Stimulated activated CD4-positive, alpha-beta T cell treated with anti-CD3 and anti-CD28 coated beads, Interleukin-1b, Interleukin-23, amount 100 ng/mL, for 4 hours (primary cell): ENCODE measurements at places on chromosomes 7 and 10.

DNA sequence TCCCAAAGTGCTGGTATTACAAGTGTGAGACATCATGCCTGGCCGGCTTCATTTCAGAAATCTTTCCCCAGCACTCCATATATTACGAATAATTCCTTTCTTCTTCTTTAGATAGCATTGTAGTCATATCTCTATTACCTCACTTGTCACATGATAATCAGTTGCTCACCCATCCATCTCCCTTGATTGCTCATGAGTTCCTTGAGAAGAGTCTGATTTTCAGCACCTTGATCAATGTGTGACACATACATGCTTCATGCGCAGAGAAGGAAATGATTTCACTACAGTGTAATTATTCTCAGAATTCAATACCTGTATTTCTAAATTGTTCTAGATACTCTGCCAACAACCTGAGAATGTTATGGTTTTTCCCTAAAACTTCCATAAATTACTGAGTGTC, 26.7 kb upstream of the GGCT start:
- no peak for DNase-seq

DNA sequence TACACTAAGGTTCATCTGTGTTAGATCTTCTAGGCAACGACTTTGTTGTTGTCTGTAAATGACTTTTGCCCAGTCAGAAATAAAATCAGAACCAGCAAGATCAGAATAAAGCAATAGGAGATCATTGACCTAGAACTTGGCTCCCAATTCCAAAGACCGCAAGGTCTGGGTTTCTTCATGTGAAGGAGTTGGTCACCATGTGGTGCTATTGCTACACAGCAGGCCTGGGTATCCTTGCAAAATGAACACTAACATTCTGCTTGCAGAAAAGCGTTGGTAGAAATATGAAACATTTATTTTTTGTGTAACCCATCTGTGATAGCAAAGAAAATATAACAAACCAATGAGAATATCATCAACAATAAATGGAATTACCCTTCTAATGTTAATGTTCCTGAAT, 831.0 kb downstream of the NXPH1 start:
- no peak for DNase-seq

DNA sequence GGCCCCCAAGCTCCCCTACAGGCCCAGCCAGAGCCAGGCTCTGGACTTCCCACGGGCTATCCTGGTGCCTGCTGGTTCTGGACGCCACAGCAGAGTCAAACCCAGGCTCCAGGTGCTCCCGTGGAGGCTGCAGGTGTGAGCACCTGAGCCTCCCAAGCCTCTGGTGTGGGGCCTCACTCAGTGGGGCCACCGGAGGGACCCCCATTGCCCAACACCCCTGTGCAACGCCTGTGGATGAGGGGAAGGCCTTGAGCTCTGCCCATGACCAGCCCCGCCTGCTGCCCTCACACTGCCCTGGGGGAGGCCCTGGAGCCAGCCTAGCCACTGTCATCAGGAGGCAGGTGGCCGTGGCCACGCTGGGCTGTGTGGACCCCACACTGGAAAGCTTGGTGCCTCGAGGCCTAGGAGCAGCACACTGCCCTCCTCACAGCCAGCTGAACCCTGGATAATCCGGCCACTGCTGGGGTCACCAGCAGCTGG, 229.3 kb downstream of the MAD1L1 start:
- DNase-seq = no peak

GRCh38 chr7:322111-322671, 32.2 kb downstream of the FOXL3 start:
- DNase-seq = peak; percentile 91

GRCh38 chr10:50625649-50626132, 1.9 kb upstream of the SGMS1 start:
- no peak for DNase-seq

DNA sequence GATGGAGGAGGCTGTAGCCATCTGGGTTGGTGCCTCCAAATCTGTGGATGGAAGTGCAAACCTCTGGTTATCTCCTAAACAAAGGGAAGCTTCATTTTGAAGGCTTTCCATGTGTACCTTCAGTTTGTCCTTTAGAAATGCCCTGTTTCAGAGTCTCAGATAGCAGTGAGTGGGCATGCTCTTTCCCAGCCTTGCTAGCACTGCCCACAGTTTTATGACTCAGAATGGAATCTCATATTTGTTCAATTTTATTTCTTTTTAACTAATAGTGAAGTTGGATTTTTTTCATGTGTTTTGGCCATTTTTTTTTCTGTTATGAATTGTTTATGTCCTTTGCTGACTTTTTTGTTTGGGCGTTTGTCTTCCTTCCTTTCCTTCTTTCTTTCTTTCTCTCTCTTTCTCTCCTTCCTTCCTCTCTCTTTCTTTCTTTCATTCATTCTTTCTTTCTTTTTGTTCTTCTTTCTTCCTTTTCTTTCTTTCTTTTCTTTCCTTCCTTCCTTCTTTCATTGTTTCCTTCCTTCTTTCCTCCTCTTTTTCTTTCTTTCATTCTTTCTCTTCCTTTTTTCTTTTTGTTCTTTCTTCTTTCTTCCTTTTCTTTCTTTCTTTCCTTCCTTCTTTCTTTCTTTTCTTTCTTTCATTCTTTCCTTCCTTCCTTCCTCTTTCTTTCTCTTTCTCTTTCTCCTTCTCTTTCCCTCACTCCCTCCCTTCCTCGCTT, 25.6 kb downstream of the PRF1 start:
- no peak for DNase-seq

DNA sequence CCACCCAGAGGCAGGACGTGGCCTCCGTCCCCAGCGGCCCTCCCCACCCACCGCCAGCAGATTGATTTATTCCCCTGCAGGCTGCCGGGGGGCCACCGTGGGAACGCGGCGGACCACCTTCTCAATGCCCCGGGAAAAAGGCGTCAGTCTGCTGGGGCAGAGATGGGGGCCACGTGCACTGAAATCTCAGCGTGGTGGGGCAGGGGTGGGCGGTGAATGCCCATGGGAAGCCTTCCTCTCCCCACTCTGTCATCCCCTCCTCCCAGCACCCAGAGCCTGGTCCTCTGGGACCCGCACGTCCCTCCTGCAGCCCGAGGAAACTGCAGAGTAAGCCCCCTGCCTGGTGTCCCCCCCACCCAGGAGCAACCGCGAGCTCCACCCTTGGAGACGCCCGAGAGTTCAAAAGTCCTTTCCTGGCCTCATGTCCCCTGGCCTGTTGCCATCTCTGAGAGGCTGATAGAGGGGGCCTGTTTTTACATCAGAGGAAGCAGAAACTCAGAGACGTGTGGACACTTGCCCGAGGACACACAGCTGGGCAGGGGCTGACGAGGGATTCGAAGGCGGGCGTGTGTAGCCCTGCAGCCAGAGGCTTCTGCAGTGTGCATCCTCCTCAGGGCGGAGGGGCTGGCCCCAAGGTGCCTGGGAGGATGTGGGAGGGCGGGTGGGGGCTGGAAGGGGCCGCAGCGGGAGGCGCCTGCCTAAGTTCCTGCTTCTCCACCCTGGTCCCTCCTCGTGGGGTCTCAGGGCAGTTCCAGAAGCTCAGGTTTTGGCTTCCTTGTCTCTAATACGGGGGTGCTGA, 21.8 kb downstream of the UNCX start:
- DNase-seq = no peak

GRCh38 chr10:119849944-119850343, 22.7 kb downstream of the MCMBP start:
- DNase-seq = no peak

DNA sequence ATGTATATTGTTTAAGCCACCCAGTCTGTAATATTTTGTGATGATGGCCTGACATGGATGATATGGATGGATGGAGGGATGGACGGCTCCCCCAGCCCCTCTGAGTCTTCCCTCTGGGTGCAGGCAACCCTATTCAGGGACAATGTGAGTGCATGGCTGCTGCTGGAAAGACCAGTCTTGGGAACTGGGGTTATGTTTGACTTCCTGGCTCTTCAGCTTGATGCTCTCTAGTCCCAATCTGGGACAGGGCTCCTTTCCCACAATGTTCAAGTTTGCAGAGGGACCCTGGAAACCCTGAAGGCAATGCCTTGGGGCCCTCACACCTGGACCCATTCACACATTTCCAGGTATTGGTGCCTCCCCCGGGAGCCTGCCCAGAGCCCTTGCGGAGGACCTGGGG, 52.3 kb upstream of the RET start:
- DNase-seq = no peak

DNA sequence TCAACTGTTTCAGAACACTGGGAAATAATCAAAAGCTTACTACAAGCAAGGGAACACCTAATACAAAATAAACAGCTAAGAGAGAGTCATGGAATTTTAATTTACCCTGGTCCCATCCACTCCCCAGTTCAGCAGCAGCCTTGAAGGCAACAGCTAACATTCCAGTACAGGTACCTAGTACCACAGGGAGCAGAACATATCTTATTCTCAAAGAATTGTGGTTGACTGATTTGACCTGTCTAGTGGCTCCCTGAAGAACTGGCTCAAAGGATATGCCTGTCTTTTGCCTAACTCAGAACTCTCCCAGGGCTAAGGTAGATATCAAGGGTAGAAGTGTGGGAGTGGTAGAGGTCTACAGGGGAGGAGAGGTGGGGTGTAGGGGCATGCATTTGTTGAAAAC, 32.3 kb downstream of the SMURF1 start:
- DNase-seq = no peak

GRCh38 chr10:78851647-78852046, 217.1 kb upstream of the ZMIZ1 start:
- no peak for DNase-seq

GRCh38 chr10:42544945-42545344, 93.4 kb downstream of the ZNF33B start:
- DNase-seq = no peak

DNA sequence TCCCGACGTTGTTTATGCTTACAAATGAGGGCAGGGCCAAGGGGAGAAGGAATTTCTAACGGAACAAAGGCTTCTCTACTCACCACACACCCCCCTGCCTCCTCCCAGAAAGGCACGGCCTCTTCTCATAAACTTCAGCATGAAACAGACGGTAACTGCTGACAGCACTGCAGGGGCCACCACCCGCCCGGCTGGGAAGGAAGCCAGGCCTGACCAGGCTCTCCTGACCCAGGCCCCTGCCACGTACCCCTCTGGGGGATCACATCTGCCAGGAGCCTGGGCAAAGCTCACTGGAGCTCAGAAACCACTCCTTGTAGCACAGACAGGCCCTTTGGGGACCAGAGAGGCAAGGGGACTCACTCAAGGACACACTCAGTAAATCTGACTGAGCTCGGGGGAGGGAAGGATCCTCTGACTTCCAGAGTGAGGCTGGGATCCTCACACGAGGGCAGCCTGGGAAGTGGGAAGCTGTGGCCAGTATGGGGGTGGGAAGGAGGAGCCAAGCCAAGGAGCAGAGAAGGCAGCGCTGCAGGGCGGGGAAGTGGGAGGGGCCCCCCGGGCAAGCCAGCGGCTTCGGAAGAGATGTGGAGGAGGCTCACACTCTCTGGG, 46.1 kb downstream of the ZCCHC24 start:
- no peak for DNase-seq

- no peak for DNase-seq
These were observed 16.8 kb upstream of the DLG5 start for GRCh38 chr10:77943121-77943901.

DNA sequence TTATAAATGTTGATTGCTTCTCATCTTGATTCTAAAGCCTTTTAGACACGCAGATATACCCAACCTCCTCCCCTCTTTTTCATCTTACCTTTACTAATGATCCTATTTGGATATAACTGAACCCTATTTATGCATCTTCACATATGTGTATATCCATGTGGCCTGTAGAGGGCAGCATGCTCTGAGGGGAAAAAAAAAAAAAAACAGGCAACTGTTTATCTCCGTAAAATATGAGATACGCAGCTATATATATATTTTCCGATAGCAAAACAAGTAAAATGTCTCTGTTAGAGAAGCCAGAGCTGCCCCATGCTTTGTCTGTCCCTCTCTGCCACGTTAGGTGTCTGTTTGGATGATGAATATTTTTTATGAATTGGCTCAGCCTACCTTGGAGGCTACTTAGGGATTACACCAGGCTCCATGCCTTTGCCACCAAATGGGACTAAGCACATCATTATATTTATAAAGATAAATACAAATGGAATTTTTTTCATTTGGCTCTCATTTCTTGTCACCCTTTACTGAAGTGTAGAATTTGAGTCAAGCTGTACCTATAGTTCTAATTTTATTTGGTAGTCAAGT, 174.8 kb upstream of the FZD1 start:
- no peak for DNase-seq
